ENCODE measurements at places on chromosomes 6 and 20. TPM values are rescaled to one million over a fixed set of nuclear protein-coding genes. Genes with fewer than 3 reads are reported as not detected.

Gene ERVFRD-1
- total RNA-seq = not detected

Gene SCRT2
- total RNA-seq = not detected

- peaks cover 12% of the 10 kb centered on the region for H3K4me1 ChIP-seq
- H3K4me3 ChIP-seq = no peak overlapping the region
- peak overlapping the region; percentile 56 for H3K27ac ChIP-seq
- no peak for DNase-seq
- H3K36me3 ChIP-seq = peaks cover 4% of the 10 kb centered on the region
These were observed 16.9 kb upstream of the SNAI1 start for GRCh38 chr20:49965781-49966305.

DNA sequence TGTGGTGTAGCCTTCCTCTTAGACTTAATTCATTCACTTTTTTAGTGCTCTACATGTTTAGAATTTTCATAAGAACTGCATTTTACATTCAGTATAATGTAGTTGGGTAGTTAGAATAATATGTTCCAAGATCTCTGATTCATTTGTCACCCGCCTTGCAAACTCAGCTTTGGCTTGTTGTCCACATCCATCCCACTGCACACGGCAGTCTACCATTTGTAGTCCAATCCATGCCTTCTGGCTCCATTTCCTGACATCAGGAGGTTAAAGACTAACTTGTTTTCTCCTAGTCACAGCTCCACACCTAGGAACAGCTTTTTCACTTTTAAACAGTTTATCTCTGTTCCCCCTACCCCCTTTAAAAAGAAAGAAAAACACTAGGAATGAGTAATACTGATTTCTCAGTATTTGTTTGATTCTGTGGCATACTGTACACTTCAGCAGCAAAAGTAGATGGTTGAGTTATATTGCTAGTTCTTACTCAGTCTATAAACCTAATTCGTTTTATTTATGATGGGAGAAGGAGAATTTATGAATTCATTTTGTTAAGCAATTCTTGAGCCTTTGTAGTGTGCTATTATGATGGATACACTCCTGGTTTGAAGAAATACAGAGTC lies 180.9 kb downstream of the ARID1B start:
- DNase-seq = no peak
- H3K4me1 ChIP-seq = peaks cover 33% of the 10 kb centered on the region
- peaks cover 6% of the 10 kb centered on the region for H3K36me3 ChIP-seq
- no peaks in the 10 kb centered on the region for H3K27me3 ChIP-seq

DNA sequence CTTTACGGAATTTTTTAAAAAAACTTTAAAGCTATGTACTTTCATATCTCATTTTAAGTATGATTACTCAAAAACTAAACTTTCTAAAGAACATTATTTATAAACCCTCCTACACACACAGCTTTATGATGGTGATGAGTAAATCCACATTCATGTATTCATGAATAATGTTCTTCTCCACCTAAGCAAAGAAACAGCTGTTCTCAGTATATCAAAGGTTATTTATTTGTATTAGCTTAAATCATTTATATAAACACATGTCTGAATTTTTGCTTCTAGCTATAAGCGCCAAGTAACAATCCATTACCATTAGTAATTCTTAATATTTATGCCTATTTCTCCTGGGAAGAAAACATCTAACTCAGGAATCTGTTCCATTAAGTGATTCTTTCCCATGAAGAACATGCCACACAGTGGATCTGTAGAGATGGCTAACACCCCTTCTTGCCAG lies 63.3 kb downstream of the SMLR1 start:
- DNase-seq = no peak
- H3K27me3 ChIP-seq = no peaks in the 10 kb centered on the region
- H3K27ac ChIP-seq = no peak overlapping the region
- no peaks in the 10 kb centered on the region for H3K4me1 ChIP-seq

DNA sequence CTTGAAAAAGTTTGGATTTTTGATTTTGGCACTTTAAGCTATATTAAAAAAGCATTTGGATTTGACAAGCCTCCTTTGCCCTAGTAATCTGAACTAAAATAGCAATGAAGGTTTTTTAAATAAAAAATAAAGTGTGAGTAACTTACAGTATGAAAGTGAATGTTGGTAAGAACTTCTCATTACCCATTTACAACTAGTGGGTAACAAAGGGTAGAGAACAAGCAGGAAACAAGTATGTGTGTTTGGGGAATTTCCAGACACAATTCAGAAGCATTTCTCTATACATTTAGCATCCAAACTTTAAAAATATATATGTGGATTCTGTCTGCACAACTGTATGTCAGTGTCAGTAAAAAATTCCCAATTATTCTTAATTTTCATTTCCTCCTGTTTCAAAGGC lies 2.9 kb downstream of the TMEM30A start:
- H3K4me1 ChIP-seq = peaks cover 28% of the 10 kb centered on the region
- H3K27ac ChIP-seq = peak overlapping the region; percentile 47
- H3K27me3 ChIP-seq = no peaks in the 10 kb centered on the region
- H3K36me3 ChIP-seq = peaks cover 12% of the 10 kb centered on the region
- H3K4me3 ChIP-seq = peak overlapping the region; percentile 84

- H3K36me3 ChIP-seq = no peaks in the 10 kb centered on the region
- no peak overlapping the region for H3K27ac ChIP-seq
- no peaks in the 10 kb centered on the region for H3K27me3 ChIP-seq
- H3K4me1 ChIP-seq = no peaks in the 10 kb centered on the region
- no peak overlapping the region for H3K4me3 ChIP-seq
- DNase-seq = no peak
These were observed 34.2 kb upstream of the RPN2 start for GRCh38 chr20:37144856-37145404.

- H3K36me3 ChIP-seq = peaks cover 11% of the 10 kb centered on the region
- no peak overlapping the region for H3K4me3 ChIP-seq
- H3K4me1 ChIP-seq = peaks cover 37% of the 10 kb centered on the region
- H3K27ac ChIP-seq = no peak overlapping the region
These were observed 24.8 kb downstream of the SNX9 start for GRCh38 chr6:157847846-157848245.

GRCh38 chr6:154901876-154902552 lies 93.1 kb upstream of the TIAM2 start:
- H3K4me3 ChIP-seq = no peak overlapping the region
- H3K27me3 ChIP-seq = no peaks in the 10 kb centered on the region
- peaks cover 4% of the 10 kb centered on the region for H3K36me3 ChIP-seq
- peaks cover 9% of the 10 kb centered on the region for H3K4me1 ChIP-seq
- DNase-seq = no peak

- no peaks in the 10 kb centered on the region for H3K36me3 ChIP-seq
These were observed 95.5 kb downstream of the ALDH8A1 start for GRCh38 chr6:134854366-134854765.

DNA sequence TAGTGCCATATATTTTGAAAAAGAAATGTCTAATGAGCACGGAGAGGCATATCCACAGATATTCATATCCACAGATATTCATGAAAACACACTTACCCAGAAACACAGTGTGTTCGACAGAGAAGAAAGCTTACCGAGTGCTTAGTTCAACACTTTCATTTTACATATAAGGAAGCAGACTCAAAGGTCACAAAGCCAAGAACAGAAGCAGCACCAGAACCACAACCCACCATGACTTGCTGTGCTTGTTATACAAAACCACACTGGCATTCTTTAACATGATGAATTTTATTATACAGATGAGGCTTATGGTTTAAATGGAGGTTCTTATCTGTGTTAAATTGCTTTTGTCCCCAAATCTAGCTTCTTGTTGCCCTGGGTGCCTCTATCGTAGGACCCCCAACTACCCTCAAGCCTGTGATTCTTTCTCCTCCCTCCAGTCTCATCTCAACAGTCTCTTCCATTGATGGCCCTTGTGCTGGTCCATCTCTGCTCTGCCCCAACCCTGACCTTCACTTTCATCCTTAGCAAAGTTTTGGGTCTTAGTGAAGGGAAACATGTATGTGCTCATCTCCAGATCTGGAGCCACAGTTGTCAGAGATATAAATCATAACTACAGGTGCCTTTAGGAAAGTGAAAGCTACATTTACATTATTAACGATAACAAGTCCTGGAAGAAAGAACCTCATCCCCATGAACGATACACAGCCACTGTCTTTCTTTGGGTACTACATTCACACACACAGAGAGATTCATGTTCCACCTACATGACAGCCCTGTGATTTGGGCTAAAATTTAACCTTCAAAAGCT lies 40.0 kb downstream of the SF3B5 start:
- H3K4me3 ChIP-seq = no peak overlapping the region
- no peak overlapping the region for H3K27ac ChIP-seq
- H3K27me3 ChIP-seq = peaks cover 21% of the 10 kb centered on the region
- no peaks in the 10 kb centered on the region for H3K4me1 ChIP-seq
- no peaks in the 10 kb centered on the region for H3K36me3 ChIP-seq

- H3K36me3 ChIP-seq = no peaks in the 10 kb centered on the region
- H3K27ac ChIP-seq = no peak overlapping the region
These were observed 99.5 kb downstream of the PHACTR1 start for GRCh38 chr6:12815884-12816600.

All from type B pancreatic cell (in vitro differentiated cells).